ENCODE measurements at places on chromosomes 5 and 9. TPM values are rescaled to one million over a fixed set of nuclear protein-coding genes. Genes with fewer than 3 reads are reported as not detected.
A peak's percentile ranks its signal among the peaks of the same experiment; 100 is the strongest.

- H3K27ac ChIP-seq: no peak overlapping the region
- no peaks in the 10 kb centered on the region for H3K27me3 ChIP-seq
- no peaks in the 10 kb centered on the region for H3K36me3 ChIP-seq
- H3K4me1 ChIP-seq: no peaks in the 10 kb centered on the region
- no peak for DNase-seq
- no peak overlapping the region for H3K4me3 ChIP-seq
Measured at GRCh38 chr9:94932652-94933510, 206.4 kb downstream of the AOPEP start.

GRCh38 chr5:38059876-38060275, 198.5 kb upstream of the EGFLAM start:
- H3K4me3 ChIP-seq: no peak overlapping the region
- no peaks in the 10 kb centered on the region for H3K36me3 ChIP-seq
- no peak for DNase-seq
- no peaks in the 10 kb centered on the region for H3K4me1 ChIP-seq

The ASS1 gene
- total RNA-seq: 0.28 TPM

DNA sequence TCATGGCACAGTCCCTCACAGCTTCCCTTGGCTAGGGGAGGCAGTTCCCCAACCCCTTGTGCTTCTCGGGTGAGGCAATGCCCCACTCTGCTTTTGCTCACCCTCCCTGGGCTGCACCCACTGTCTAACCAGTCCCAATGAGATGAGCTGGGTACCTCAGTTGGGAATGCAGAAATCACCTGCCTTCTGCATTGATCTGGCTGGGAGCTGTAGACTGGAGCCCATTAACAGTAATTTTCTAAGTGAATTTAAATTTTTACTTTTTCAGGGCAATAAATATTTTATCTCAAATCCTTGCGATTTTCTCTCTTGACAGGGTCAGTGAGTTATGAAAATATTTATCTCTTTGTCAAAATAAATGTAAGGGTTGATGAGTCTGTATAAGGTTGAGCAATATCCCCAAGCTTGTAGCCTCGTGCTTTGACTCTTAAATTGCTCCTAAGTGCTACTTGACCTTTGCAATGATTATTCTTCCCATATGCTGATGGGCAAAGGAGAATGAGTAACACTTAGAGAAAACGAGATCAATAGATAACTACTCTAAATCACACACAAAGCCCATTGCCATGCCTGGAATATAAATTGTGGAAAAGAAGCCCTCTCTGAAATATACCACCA, 82.1 kb upstream of the MOCS2 start:
- no peak overlapping the region for H3K27ac ChIP-seq
- DNase-seq: no peak
- H3K4me3 ChIP-seq: no peak overlapping the region

DNA sequence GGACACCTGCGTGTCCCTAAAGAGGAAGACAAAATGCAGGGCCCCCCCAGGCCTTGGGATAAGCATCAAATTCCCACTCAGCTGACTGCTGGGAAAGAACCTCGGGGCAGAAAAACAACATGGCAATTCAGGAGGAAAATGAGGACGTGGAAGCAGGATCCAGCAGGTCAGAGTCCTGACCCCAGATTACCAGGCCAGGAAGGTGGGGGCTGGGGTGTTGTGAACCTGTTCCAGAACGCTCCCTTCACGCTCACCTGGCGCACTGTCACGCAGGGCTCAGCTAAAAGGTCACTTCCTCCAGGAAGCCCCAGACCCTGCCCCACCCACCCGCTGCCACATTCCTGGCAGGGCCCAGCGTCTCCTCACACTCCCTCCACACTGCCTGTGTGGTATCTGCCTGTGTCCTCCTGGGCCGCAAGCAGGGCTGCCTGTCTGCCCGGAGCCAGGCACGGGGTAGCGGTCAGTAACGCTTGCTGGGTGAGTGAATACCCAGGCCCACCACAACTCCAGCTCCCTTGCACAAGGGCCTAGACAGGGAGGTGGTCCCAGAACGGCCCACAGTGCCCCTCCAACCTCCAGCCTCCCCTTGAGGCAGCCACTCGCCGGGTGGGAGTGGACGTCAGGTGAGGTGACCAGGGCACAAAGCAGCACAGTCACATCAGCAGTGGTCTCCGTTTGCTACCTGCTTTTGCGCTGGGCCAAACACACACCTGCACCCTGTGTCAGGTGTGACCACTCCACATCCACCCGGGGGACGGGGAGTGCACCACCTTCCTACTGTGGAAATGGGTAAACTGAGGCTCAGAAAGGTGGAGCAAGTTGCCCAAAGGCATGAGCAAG, 18.1 kb downstream of the VAV2 start:
- peaks cover 3% of the 10 kb centered on the region for H3K36me3 ChIP-seq
- no peak for DNase-seq
- H3K27ac ChIP-seq: no peak overlapping the region
- H3K27me3 ChIP-seq: no peaks in the 10 kb centered on the region
- peaks cover 36% of the 10 kb centered on the region for H3K4me1 ChIP-seq

GRCh38 chr9:133948131-133948530, 44.0 kb downstream of the VAV2 start:
- H3K27ac ChIP-seq: no peak overlapping the region
- peaks cover 34% of the 10 kb centered on the region for H3K4me1 ChIP-seq
- DNase-seq: no peak
- H3K27me3 ChIP-seq: no peaks in the 10 kb centered on the region

- DNase-seq: no peak
- no peaks in the 10 kb centered on the region for H3K27me3 ChIP-seq
- H3K27ac ChIP-seq: no peak overlapping the region
- no peaks in the 10 kb centered on the region for H3K4me1 ChIP-seq
- no peak overlapping the region for H3K4me3 ChIP-seq
Measured at GRCh38 chr5:52693280-52693679, 94.4 kb upstream of the ITGA1 start.

DNA sequence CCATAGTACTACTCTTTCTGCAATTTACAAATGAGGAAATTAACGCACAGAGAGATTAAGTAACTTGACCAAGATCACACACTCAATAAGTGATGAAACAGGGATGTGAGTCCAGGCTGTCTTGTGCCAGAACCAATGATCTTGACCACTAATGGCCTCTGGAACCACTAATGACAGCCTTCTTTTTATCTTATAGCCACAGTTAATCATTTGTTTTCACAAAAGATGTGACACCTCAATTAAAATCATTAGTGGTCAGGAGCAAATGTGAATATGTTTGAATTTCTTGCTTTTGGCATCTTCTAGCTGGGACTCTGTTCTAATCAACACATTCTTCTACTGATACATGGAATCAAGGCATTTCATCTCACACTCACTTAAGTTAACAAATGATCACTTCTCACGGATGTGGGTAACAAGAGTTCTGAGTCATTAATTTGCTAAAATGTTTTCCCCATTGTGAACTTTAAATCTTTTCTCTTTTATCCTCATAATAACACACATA, 102.7 kb upstream of the CD180 start:
- H3K27ac ChIP-seq: no peak overlapping the region
- no peaks in the 10 kb centered on the region for H3K4me1 ChIP-seq
- H3K27me3 ChIP-seq: no peaks in the 10 kb centered on the region
- no peak overlapping the region for H3K4me3 ChIP-seq
- DNase-seq: no peak

DNA sequence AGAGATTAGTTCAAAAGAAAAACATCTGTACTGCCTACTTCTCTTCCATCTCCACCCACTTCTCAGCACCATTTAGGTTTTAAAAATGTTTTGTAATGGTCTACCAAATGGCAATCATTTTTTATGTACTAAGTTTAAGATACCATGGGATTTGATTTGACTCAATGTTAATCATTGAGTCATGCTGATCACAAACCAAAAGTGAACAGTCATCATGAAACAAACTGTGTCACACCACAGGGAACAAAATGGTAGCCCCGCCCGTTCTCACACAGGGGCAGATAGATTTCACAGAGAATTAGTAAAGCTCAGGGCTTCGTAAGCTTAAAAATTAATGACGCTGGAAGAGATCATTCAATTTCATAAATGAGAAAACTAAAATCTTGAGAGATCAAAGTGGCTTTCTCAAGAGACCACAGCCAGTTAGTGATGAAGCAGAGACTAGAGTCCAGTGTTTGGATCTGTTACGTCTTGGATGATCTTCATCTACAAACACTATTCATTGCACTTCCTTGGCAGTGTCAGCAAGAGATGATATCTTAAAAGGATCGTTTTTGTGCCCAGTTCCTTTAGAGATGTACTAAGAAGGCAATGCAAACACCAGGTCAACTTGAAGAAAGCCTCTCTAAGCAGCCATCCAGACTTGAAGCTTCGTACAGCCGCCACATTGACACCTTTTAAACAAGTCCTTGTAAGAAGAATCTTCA, 33.9 kb upstream of the TRIO start:
- peak overlapping the region; percentile 64 for H3K27ac ChIP-seq
- peak; percentile 71 for DNase-seq
- H3K4me1 ChIP-seq: peaks cover 22% of the 10 kb centered on the region
- peak overlapping the region; percentile 51 for H3K4me3 ChIP-seq

The GABRB2 gene
- 0.56 TPM for total RNA-seq

The CD274 gene
- 23.5 TPM for total RNA-seq

DNA sequence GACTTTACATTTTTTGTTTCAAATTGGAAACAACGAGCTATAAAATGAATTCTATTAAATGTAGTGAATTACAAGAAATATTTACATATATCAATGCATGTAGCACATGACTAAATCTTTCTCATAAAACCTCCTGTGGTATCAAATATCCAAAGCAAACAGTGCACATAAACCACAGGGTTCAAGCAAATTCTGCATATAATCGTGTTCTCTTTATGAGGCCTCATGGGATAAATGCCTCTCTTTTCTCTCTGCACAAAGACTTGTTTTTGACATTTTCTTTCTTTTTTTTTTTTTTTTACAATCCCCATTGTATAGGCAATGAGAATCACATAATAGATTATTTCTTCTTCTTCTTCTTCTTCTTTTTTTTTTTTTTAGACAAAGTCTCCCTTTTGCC, 1117.2 kb upstream of the DMAC1 start:
- H3K36me3 ChIP-seq: no peaks in the 10 kb centered on the region
- no peak for DNase-seq
- H3K27me3 ChIP-seq: no peaks in the 10 kb centered on the region

Measured in GM12878 (cell line).